H1 (cell line): ENCODE measurements at places on chromosomes 12 and 14. TPM values are rescaled to one million over a fixed set of nuclear protein-coding genes. Genes with fewer than 3 reads are reported as not detected.

The CAPS2 gene
- polyA plus RNA-seq, result 1.5 and 2.3 TPM in 2 replicates

DNA sequence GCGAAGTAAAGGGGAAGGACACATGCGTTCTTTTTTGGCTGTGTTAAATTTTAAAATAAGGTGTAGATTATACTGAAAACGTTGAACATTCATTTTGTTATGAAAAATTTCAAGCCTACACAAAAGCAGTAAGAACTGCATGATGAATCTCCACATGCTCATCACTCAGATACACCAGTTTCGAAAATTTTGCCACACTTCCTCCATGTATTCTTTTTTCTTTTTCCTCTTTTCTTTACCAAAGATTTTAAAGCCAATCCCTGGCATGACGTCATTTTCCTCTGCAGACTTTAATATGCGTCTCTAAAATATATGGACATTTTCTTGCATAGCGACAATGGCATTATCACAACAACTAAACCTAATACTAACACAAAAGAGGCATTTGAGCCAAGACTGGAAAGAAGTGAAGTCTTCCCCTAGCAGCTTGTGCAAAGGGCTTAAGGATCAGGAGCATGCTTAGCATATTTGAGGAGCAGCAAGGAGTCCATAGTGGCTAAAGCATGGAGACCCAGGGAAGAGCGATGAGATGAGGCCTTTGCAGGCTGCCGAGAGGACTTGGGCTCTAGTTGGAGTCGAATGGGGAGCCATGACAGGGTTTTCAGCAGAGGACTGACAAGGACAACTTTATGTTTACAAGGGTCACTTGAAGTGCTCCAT is 111.9 kb downstream of the ERC1 start:
- DNase-seq, result no peak

DNA sequence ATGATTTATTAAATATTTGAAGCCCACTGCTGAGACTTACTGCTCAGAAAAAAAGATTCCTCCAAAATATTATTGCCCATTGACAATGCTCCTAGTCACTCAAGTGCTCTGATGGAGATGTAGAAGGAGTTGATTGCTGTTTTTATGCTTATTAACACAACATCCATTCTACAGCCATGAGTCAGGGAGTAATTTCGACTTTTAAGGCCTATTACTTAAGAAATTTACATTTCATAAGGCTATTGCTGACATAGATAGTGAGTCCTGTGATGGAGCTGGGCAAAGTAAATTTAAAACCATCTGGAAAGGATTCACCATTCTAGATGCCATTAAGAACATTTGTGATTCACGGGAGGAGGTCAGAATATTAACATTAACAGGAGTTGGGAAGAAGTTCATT is 5.2 kb downstream of the KCNJ8 start:
- DNase-seq, result no peak

DNA sequence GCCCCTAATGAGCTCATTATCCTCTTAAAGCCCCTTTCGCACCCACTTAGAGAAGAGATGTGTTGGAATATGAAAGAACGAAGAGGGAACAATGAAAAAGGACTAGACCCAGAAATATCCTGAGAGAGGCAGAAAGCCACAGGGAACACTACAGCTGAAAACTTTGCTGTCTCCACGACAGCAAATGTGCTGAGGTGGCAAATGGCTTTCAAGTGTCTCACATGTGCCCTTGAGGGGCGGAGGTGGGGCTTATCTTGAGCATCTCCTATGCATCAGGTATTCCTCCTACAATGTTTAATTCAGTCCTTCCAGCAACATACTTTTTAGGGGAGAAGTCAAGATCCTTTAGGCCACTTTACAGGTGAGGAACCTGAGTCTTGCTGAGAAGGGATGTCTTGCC is 62.9 kb downstream of the WSCD2 start:
- DNase-seq, result no peak

GRCh38 chr14:51661504-51661903 is 9.8 kb downstream of the FRMD6 start:
- no peak for DNase-seq

DNA sequence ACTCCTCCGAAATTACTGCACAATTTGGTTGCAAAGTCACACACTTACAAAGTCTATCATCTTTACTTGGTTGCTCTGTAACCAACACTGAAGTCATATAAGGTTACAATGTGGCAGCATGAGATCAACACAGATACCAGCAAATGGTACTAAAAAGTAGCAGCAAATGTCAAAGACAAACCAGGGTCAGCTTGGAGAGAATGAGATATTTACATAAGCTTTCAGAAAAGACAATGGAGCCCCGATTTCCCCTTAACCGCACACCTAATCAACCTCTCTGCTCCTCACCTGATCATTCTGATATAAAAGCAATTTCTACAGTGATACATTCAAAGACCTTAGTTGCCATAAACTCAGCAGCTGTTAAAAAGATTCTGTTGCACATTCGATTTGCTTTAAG is 76.4 kb upstream of the FOXN3 start:
- no peak for DNase-seq

GRCh38 chr12:121240484-121241101 is 30.7 kb downstream of the P2RX4 start:
- peak; percentile 61 for DNase-seq

DNA sequence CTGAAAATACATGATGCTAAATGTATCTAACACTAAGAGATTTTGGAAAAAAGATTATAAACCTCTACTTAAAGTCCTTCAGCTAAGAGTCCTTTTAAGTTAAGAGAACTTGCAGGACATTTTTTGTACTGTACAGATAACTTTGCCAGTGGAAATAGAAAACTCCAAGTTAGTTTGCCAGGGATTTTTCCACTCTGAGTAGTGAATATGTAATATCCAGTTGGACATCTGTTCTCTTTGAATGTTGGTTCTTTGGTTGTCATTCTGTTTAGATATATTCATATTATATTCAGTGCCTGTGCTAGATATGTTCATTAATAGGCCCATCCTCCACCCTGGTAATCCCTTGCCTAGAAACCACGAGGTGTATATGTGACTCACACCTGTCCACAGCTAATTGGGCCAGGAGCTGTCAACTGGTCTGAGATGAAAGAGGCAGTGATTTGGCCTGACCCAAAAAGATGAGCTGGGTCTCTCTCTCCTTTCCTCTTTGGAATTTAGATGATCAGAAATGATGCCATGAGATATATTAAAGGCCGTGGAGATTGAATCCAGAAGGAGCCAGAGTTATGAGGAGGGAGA is 261.0 kb upstream of the LRIG3 start:
- no peak for DNase-seq

GRCh38 chr14:103628684-103629502 is at the start of gene KLC1:
Gene KLC1, plus strand, starts transcription at chr14:103629211. Its CDS starts 25,354 bp downstream, at chr14:103654565.
- no peak for DNase-seq

DNA sequence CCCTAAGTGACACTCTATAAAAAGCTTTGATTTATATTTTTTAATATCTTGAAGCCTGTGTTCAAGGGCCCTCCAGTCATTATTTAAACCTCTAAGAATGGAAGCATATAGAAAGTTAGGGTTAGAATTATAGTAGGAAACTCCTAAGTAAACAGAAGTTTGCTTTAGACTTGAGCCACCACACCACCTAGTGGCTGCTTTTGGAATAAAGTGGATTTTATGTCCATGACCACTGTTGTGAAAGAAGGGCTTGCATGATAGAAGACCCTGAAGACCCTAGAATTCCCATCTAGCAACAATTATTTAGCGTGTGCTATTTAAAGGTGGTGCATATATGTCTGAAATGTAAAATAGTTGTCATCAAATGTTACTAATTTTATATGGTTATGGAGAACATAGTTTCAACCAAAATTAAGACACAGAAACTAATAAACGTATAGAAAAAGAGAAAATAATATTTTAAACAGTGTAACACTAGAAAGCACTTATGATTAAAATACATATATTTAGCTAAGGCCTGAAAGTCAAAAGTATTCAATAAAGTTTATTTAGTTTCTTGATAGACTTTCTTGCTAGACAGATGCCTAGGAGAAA is 21.3 kb downstream of the LRRIQ1 start:
- peak; percentile 60 for DNase-seq
